ENCODE measurements at places on chromosomes 1 and 21.

DNA sequence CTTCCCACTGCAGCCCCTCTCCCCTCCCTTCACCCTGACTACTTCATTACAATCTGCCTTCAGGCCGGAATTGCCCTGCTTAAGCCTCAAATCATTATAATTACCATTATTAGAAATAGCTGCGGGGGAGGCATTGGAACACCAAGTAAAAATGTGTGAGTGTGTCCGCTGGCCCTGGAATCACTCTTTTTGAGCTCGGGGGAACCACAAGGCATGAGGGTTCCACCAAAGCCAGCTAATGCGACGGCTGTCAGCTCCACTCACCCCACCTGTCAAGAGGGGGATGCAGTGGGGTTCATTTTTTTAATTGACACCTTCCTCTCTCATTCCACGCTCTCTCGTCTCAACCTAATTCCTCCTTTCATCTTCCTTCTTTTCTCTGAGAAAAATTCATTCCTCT is 177.2 kb downstream of the PBX1 start:
- no peak for DNase-seq

- peak; percentile 93 for DNase-seq
Measured at GRCh38 chr1:20400341-20401177, 85.5 kb downstream of the CAMK2N1 start.

DNA sequence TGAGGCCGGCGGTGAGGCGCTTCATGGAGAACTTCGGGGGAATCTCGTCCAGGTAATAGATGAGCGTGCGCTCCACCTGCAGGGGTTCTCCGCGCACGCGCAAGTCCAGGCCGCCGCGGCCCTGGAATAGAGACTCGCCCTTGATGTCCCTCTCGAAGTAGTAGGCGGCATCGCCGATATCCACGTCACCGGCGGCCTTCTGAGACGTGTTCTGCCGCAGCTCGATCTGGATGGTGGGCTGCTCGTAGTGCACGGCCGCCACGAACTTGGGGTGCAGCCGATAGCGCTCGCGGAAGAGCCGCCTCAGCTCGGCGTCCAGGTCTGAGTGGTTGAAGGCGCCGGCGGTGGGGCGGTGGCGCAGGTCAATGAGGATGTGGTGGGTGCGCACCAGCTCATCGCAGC is 726 bp downstream of the TACSTD2 start:
- no peak for DNase-seq

- peak; percentile 64 for DNase-seq
Measured at GRCh38 chr1:15246960-15247614, at the start of gene FHAD1. Gene FHAD1 (plus strand): TSS chr1:15247223. CDS start chr1:15251785, 4,562 bp downstream.

DNA sequence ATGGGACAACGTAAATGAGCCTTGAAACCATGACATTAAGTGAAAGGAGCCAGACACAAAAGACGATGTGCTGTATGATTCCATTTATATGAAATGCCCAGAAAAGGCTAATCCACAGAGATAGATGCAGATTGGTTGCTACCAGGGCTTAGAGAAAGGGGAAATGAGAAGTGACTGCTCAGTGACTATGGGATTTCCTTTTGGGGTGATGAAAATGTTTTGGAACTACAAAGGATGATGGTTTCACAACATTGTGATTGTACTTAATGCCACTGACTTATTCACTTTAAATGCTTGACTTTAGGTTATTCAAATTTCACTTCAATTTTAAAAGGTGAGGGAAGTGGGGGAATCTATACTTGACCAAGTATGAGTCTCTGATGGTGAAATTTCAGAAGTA is 414.3 kb downstream of the SETD4 start:
- no peak for DNase-seq

- DNase-seq = no peak
Measured at GRCh38 chr1:114545796-114546195, 34.8 kb upstream of the TRIM33 start.

DNA sequence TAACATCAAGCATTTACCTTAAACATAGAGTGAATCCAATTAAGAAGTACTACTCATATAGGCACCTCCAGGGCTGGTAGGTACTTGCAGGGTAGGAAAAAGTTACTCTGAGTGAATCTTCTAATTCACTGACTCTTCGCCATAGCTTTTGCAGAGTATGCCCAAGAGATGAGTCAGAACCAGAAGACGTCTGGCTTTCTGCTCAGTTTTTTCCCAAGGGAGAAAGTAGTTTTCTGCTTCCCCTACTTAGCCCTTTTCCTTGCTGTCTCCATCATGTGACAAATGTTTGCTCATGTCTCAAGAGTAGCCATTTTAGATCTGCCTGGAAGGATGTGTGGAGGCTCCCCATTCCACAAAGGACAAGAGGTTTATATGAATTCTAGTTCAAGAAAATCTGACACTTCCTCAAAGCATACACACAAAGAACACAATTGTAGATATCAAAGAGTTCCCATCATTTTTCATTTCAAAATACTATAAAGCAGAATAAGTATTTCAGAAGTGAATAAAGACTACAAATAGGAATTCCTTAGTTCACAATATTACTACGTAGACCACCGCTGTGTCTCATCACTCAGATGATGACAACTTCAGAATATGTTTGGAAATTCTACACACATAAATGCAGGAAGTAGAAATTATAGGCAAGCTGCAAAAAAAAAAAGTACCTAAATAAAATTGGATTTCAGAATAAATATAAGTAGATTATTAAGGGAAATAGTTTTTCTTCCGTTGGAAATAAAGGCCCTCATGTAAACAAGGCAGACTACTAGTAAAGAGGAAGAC is 98.5 kb downstream of the ASH1L start:
- DNase-seq = peak; percentile 47

DNA sequence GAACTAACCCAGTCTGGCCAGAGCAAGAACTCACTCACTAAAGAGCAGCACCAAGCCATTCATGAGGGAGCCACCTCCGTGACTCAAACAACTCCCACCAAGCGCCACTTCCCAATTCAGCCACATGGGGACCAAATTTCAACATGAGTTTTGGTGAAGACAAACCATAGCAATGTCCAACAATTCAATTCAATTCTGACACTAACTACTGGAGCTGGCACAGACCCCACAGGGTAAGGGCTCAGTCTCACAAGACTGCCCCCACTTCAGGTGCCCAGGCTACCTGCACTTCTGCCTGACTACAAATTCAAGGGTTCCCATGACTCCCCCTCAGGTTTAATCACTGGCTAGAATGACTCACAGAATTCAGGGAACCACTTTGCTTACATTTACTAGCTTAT is 48.8 kb upstream of the RAP1A start:
- DNase-seq = no peak

DNA sequence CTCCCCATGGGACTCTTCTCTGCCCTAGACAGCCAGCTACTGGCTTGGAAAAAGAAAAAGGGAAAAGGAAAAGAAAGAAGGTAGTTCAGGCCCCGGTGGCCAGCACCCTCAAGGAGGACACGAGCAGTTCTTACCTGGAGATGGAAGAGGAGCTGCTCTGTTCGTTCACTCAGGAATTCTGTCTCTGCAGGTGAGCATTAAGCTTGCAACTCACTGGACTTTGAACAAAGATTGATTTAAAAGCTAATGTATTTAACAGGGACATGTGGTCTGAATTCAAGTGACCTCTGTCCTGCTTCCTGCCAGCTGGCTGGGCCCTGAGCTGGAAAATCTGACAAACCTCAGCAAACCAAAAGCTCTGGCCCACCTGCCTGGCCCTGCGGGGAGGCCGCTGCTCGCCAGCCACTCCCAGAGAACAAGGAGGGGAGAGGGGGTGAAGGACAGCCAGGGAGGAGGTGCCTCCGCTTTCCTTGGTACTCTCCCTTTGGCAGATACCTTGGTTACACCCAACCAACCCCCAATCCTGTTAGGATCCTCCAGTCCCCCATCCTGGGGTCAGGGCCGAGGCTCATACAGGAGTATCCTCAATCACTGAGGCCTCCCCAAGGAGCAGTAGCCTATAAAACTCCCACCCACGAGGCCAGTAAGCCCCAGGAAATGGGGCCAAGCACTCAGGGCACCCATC is at the start of gene PDZK1:
Gene PDZK1 (minus strand): TSS at position 186 of the 685 bp plus-strand sequence. CDS start 19,347 bp downstream, outside the sequence.
- DNase-seq = no peak

GRCh38 chr1:8708259-8708658 is 109.2 kb downstream of the RERE start:
- DNase-seq = no peak

DNA sequence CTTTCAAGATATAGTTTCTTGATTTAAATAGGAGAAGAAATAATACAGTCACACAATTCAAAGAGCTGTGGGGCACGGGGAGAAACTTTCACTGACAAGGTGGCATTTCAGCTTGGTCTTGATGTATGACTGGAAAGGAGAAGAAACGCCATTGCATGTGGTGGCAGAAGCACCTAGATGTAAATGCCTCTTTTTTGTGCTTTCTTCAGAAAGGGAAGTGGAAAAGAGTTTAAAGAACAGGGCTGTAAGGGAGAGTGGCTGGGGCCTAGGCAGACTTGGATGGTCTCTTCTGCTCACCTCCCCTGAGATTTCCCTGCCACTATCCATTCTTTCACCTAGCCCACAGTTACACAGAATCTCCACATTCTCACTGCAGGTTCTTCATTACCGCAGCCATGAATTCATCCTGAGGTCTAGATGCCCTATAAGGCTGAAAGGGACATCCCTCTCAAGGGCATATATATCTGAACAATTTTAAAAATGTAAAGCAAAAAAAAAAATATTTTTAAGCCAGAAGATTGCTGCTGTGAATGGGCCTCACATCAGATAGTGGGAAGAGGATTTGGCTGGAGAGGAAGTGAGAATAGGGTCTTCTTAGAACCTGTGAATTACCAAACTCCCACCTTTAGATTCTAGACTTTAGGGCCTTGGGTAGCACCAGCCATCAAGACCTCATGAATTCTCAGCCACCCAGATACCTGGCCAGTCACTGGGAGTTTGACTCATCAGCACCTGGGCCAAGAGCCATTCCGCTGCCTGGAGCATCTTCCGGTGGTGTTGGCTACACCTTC is 23.4 kb downstream of the CACNA1E start:
- DNase-seq = no peak

DNA sequence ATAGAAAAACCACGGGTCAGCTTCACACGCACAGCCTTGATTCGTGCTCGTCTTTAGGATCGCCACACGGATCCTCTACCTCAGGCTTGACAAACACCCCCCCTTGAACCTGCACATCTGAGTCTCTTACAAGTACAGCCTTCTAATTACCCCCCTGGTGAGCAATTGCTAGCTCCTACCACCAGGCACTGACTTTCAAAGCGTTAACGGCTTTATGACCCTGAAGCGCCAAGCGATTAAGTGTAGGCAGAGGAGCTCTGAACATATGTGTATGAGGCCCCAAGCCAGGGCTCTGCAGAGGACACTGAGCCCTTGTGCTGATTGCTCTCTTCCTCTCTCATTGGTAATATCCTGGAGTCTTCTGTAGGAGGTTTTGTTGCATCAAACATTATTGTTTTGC is 55.7 kb upstream of the EPHA8 start:
- DNase-seq = no peak

GRCh38 chr1:88883156-88883555 is 8.2 kb downstream of the GTF2B start:
- DNase-seq = no peak

- no peak for DNase-seq
Measured at GRCh38 chr1:64495878-64496277, 25.9 kb downstream of the CACHD1 start.

GRCh38 chr1:202807451-202807925 is 733 bp downstream of the KDM5B start:
- DNase-seq = no peak

DNA sequence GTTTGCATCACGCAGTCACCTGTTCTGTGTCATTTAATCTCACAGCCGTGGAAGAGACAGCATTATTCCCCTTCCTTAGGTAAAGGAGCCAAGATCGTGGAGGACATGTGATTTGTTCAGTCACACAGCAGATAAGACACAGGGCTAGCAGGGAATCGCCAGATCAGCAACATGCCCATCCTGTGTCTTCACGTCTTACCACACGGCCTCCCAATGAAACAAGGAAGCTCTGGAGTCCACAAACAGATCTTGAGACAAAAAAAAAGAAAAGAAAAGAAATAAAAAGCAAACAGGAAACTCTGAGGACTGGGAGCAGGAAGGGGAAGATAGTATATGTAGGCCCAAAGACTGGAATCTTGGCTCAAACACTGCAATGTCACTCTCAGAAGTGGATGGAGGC is 155.3 kb downstream of the ADSS2 start:
- no peak for DNase-seq

- no peak for DNase-seq
Measured at GRCh38 chr1:161019751-161020495, 1.0 kb downstream of the F11R start.

- DNase-seq = no peak
Measured at GRCh38 chr1:233478611-233479010, 135.3 kb upstream of the KCNK1 start.

DNA sequence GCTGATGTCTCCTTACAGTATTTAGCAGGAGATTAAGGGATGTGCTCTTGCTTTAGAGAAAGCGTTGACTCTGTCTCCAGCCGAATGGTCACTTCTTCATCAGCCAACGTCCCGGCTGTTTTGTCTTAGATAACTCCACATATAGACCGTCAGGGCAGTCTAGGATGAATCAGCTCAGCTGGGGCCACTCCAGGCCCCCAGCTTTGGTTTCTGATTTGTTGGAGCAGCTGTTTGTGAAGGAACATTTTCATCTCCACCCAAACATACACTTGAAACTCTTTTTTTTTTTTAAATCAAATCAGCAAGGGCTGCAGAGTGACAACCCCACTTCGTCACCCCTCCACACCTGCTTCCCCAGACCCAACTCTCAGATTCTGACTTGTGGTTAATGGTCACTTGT is 206.1 kb upstream of the GALNT2 start:
- no peak for DNase-seq

DNA sequence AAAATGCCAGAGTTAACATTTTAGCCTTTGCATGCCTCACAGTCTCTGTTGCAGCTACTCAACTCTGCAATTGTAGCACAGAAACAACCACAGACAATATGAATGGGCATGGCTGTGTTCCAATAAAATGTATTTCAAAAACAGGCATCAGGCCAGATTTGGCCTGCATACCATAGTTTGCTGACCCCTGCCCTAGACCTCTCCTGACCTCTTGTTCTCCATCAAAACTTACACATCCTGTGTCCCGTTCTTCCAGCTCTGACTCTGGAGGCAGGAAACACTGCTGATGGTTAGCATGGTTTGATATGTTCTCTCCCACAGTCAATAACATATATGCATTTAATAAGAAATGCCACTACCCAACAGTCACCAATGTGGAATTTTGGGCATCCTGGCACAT is 138.6 kb downstream of the LMX1A start:
- DNase-seq = no peak

DNA sequence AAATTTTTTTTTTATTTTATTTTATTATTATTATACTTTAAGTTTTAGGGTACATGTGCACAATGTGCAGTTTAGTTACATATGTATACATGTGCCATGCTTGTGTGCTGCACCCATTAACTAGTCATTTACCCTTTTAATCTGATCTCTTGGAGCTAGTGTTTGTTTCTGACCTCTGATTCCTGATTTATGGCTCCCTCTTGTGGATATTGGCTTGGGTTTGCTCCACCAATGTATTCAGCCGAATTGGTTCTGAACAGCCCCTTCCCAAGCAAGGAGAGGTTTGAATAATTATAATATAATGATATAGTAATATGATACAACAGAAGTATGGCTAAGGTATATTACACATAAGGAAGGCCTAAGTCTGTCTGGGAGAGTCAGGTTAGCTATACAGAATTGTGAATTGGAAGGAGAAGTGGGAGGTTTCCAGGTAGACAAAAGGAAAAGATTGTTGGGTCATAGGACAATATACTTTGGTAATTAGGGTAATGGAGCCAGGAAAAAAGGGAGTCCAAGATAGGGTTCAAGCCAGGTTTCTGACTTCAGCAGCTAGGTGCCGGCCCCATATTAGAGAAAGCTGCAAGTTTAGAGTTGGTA is 53.1 kb upstream of the HMCN1 start:
- peak; percentile 12 for DNase-seq

All from SJSA1 (cell line).